Stimulated activated CD8-positive, alpha-beta memory T cell treated with anti-CD3 and anti-CD28 coated beads, Interleukin-15, amount 100 ng/mL, for 24 hours (primary cell): ENCODE measurements at places on chromosomes 16 and 17.
A peak's percentile ranks its signal among the peaks of the same experiment; 100 is the strongest.

DNA sequence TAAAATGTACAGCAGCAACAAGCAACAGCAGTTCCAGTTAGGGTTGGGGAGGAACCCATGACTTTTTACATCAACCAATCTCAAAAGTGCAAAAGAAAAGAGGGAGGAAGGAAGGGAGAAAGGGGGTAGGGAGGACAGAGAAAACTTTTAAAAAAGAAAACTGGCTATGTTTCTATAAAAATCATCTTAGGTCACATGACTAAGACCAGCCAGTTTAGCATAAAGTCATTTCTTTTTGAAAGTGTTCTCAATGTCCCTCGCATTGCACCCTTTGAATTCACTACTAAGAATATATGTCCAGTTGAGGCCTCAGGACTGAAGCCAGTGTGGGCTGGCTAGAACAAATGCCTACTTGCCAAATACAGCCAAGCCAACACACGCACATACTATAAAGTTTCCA, 28.9 kb downstream of the DCUN1D3 start:
- no peak for DNase-seq

DNA sequence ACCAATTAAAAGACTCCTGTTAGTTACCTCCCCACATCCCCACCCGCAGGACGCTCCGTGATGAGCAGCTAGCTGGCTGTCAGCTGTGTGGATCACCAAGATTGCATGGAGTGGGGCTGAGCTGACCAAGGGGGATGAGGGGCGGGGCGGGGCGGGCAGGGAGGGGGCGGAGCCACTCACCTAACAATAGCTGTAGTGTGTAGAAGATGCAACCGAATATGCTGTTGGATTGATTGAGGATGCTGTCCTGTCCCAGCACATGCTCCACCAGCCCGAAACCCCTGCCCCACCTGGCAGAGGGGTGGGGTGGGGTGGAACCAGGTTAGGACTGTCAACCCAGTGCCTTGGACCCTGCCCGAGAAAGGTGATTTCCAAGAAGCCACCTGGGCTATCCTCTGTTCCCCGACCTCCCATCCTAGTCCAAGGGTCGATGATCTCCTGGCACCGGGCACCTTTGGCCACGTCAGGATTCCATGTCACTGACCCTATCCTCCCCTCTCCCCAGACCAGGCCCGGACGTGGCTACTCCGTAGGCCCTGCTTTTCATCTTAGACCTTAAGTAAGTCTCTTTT, 1.4 kb downstream of the VKORC1 start:
- DNase-seq = no peak

GRCh38 chr17:75876938-75877751, 1.2 kb downstream of the TRIM47 start:
- no peak for DNase-seq

- DNase-seq = no peak
Observed at GRCh38 chr16:22292320-22292719, 4.9 kb upstream of the POLR3E start.

- DNase-seq = no peak
Observed at GRCh38 chr17:27540318-27541101, 84.3 kb downstream of the KSR1 start.

DNA sequence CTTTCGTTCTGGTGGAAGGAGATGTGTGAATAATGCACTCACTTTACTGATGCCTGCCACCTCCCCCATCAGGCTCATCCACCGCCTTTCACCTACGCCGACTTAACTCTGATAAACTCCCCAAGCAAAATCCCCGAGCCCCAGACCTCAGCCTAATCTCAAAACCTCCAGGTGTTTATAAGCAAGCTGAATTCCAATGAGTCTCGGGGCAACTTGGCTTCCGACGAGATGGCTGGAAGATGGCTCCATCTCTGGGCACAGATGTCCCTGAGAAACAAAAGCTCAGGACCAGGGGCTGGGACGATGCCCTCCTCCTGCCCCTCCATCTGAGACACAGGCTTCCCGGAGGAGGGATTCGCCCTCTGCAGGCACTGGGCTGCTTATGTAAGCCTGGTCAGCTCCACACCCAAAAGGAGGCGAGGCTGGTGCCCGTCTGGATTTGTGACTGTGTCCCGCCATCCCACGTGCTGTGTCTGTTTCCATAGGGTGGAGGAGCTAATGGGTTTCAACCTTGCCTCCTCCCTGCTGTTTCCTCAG, 386.4 kb upstream of the TNRC6C start:
- DNase-seq = no peak

DNA sequence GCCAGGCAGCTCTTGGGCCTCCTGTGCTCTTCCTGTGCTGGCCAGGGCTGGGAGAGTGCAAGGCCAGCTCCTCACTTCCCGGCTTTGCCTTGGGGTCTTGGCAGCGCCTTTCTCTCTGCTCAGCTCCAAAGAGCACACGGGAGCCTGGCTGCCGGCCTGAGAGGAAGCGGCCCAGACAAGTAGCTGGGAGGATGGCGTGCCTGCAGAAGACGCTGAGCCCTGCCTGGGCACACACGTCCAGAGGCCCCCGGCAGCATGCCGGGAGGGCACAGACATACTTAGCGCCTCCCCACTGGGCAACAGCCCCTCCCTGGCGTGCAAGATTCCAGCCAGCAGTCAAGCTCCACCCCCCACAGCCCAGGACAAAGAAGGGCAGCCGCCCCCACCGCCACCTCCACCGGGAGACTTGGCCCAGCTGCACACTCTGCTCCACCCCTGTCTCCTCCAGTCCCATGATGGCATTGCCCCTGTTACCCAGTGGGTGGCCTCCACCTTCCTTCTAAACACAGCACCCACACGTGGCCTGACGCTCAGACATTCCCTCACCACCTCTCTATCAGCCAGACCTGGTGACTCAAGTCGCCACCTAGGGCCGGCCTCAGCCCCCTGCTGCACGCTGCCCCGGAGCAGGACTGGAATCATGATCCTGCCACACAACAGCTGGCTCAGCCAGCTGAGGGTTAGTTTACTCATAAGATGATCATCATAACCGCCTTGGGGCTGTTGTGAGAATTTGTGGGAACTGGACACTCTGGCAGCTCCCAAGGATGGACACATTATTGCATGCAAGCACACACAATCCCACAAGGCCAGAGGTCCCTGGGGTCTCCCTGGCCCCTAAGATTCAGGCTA, 12.4 kb downstream of the SGCA start:
- DNase-seq = no peak

- DNase-seq = no peak
Observed at GRCh38 chr16:87855852-87856715, 13.2 kb downstream of the SLC7A5 start.

DNA sequence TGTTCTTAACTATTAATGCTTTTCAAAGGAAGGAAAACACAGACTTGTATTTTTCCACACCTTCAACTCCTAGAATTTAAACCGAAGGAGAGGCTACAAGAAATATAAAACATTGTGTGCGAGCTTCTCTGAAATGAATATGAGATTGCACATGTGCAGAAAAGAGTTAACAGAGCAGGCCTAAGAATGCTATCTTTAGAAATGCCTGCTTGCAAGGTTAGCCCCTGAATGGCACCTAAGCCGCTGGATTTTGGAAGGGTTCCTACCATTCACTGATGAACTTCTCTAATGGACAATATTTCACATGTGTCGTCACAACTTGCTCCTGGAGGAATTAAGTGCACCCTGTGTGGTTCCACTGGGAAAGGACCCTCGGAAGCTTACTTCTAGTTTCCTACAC, 69.3 kb downstream of the FBXL20 start:
- no peak for DNase-seq

- no peak for DNase-seq
Observed at GRCh38 chr17:60665602-60666001, 12.0 kb upstream of the BCAS3 start.

DNA sequence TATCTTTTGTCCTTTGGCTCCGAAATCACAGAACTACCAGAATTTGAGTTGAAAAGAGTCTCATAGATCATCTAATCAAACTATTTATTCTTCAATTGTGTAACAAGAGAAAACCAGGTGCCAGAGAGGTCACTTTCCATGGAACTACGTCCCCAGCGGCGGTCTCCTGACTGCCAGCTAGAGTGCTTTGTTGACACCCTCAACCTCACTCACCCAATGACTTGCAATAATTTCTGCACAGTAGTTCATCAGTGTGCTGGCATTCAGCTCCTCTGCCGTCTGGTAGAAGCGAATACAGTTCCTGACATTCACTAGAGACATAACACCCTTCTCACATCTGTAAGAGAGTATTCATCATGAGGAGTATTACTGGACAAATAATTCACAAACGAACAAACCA, 54.2 kb downstream of the ANKFY1 start:
- no peak for DNase-seq

DNA sequence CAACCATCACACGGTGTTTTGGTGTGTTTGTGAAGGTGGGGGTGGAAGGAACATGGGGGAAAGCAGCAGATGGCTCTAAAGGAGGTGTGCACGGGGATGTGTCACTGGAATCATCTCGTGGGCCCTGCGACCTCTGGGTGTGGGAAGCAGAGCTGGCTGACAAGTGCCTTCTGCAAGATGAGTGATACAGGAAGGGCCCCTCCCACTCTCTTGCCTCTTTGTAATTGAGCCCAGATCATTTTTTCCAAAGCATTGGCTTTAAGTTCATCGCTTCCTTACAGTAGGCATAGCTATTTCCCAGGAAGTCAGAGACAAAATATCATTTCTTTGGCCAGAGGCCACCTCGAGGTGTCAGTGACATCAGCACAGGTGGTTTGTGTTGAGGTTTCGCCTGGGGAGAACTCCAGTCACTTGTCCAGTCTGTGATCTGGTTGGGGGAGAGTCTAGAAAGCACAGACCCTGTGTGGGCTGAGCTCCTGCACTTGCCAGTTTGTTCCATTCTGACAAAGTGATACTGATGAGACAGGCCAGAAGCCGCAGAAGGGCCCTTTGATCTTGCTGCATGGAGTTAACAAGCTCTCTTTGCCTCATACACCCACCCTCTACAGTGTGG, 20.6 kb upstream of the SNTB2 start:
- DNase-seq = peak; percentile 19

GRCh38 chr16:85144026-85144915, 32.0 kb upstream of the CIBAR2 start:
- DNase-seq = no peak

- DNase-seq = no peak
Observed at GRCh38 chr16:70158261-70158939, 15.2 kb upstream of the CLEC18C start.

- DNase-seq = no peak
Observed at GRCh38 chr16:72811188-72811720, 236.7 kb downstream of the ZFHX3 start.

DNA sequence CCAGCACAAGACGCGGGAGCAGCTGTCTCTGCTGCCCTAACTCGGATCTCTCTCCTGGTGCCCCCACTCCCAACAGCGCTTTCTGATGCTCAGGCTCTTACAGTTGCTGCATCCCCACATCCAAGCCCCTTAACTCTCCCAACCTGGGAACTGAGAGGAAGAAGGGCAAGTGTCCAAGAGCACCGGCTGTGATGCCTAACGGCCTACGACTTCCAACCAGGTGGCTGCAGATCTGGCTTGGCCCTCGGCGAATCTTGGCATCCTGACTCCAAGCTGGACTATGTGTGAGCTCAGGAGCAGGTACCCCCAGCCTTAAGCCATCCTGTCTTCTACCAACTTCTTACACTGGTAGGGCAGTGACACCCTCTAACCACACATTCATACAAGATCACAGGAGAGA, 38.3 kb upstream of the RCVRN start:
- DNase-seq = no peak

DNA sequence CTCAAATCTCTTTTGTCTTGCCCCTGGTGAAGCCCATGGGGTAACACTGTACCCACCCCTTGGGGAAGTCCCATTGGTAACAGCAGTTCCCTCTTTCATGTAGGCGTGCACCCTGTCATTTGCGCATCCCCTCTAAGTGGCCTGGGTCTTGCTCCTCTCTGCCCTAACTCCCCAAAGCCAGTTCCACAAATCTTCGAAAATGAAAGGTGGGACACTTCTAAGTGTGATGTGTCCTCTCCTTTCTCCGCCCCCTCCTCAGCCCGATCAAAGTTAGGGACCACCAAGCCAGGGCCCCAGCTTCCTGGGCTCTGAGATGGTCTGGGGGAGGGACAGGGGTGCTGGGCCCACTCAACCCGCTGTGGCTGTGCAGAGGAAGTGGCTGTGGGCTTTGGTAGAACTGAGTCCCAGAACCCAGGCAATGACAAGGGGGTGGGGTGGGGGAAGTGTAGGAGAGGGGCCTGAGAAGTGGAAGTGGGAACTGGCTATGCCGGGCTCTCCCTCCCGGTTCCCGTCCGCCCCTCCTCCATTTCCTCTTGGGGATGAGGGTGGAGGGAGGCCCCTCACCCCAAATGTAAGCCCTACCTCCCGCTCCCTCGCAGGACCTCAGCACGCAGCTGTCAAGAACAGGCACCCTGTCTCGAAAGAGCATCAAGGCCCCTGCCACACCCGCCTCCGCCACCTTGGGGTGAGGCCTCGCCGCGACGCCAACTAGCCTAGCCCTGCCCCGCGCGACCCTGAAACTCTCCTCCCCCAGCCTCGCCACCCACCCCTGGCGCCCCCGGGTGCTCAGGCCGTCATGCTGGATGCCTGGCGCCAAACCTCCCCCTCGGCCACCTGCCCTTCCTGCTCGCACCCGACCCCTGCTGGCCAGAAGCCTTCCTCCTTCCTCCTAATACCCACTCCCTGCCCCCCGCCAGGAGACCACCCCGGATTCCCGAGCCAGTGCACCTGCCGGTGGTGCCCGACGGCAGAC, 8.7 kb downstream of the ABI3 start:
- DNase-seq = no peak

DNA sequence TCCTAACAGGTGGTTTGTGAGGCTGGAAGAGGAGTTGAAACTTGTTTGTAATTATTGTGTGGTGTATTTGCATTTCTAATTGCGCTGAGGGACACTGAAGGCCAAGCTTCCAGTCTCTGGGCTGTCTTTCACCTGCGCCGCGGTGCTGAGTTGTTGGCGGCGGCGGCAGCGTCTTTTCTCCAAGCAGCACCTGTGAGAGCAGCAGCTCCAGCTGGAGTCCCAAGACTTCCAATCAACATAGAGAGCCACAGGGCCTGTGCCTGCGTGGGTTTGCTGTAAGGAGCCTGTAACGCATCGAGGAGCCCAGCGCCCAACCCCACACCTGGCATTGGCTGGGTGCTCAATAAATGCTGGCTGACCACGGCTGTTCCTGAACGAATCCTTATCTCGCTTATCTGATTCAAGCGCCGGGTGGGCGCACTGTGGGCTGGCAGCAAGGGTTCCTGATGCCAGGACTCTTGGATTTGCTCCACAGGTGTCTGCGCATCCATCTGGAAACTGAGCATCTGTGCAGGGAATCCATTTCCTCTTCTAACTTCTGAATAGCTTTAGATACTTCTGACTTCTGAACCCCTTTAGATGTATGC, 138.1 kb downstream of the ASIC2 start:
- DNase-seq = no peak

GRCh38 chr16:86347090-86347489, 163.2 kb upstream of the FOXF1 start:
- no peak for DNase-seq

GRCh38 chr17:36027761-36028160, 10.0 kb upstream of the CCL23 start:
- DNase-seq = no peak

DNA sequence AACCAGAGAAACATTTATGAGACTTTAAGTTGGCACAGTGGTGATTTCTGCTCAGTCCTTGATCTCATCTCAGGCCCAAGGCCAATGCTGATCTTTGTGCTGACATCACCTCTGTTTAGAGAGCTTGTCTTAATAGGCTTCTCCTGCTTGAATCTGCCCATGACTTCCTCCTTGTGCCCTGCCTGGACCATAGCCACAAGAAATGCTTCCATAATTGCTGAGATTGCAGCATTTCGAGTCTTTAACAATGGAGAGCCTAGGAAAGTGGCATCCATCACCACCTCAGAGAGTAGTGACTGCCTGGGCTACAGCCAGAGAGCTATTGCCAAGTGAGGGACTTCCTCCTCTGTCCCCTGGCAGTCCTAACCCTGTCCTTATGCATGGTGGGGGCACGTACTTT, 25.1 kb upstream of the MMP2 start:
- no peak for DNase-seq

GRCh38 chr16:2520784-2521531, 787 bp downstream of the AMDHD2 start:
- no peak for DNase-seq
